ENCODE measurements at places on chromosomes 11 and 22.
A peak's percentile ranks its signal among the peaks of the same experiment; 100 is the strongest.

DNA sequence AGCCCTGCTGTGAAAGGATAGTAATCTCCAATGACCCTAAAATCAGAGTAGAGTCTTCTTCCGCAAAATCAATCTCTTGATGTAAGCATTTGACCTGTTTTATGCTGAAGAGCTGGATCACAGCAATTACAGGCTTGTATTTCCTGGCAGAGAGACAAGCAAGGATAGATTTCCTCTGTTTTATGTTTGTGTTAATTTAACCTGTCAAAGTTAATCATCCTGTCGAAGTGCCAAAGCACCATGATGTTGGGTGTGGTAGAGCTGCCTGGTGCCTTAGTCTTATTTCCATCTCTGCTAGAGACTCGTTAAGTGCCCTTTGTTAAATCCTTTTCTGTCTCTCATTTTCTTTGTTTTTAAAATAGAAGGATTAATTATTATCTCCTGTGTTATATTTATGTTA is 248.1 kb downstream of the CNTN5 start:
- no peak for DNase-seq

DNA sequence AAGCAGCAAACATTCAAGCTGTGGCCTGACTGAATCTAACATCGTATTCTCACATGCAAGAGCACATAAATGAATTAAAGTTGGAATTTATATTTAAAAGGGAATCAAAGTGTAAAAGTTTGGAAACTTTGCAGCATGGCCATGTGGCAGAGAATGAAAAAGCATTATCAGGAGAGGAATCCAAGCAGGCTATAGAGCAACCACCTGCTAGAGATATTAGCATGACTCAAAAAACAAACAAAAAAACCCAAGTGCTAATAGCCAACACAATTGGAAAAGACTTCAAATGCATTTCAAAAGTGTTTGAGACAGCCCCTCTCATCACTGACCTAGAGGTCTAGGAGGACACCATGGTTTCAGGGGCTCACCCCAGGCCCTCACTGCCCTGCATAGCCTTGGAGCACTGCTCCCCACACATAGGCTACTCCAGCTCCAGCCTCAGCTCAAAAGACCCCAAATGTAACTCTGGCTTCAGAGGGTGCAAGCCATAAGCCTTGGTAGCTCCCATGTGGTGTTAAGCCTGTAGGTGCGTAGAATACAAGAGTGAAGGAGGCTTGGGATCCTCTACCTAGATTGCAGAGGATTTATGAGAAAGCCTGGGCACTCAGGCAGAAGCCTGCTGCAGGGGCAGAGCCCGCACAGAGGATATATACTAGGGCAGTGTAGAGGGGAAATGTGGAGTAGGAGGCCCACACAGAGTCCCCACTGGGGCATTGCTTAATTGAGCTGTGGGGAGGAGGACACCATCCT is 1.7 kb upstream of the KRTAP5-7 start:
- no peak for DNase-seq

GRCh38 chr11:83583757-83584366 is 297.7 kb upstream of the CCDC90B start:
- DNase-seq: no peak

GRCh38 chr11:95531116-95531515 is 258.5 kb downstream of the FAM76B start:
- no peak for DNase-seq

- no peak for DNase-seq
Observed at GRCh38 chr22:48084041-48084728, 1321.7 kb downstream of the TBC1D22A start.

- no peak for DNase-seq
Observed at GRCh38 chr11:15672825-15673224, 558.1 kb downstream of the INSC start.

GRCh38 chr22:19522190-19522880 is 1.9 kb downstream of the CLDN5 start:
- no peak for DNase-seq

GRCh38 chr22:45692549-45692948 is 20.9 kb downstream of the ATXN10 start:
- no peak for DNase-seq

- no peak for DNase-seq
Observed at GRCh38 chr22:44025171-44026065, 1.3 kb downstream of the PARVB start.

GRCh38 chr22:46399251-46400024 is 63.9 kb downstream of the TRMU start:
- DNase-seq: no peak

GRCh38 chr11:118699506-118700220 is 20.2 kb upstream of the TREH start:
- no peak for DNase-seq

GRCh38 chr11:62786318-62787004 is 741 bp upstream of the TMEM179B start:
- peak; percentile 64 for DNase-seq

DNA sequence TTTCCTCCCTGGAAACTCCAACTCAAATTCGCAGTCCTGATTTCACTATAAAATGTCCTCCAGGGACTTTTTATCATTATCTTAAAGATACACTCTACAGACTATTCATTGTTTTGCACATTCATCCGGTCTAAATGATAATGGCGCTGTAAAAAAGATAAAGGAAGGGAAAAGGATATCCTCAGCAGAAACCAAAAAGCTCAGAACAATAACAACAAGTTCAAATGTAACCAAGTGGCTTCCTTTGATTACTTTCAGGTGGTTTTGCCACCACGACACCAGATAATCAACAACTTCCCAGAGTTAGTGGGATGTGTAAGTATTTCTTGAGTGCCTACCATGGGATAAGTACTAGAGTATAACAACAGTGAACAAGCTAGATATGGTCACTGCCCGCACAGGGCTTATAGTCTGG is 26.3 kb downstream of the PRCP start:
- DNase-seq: no peak

DNA sequence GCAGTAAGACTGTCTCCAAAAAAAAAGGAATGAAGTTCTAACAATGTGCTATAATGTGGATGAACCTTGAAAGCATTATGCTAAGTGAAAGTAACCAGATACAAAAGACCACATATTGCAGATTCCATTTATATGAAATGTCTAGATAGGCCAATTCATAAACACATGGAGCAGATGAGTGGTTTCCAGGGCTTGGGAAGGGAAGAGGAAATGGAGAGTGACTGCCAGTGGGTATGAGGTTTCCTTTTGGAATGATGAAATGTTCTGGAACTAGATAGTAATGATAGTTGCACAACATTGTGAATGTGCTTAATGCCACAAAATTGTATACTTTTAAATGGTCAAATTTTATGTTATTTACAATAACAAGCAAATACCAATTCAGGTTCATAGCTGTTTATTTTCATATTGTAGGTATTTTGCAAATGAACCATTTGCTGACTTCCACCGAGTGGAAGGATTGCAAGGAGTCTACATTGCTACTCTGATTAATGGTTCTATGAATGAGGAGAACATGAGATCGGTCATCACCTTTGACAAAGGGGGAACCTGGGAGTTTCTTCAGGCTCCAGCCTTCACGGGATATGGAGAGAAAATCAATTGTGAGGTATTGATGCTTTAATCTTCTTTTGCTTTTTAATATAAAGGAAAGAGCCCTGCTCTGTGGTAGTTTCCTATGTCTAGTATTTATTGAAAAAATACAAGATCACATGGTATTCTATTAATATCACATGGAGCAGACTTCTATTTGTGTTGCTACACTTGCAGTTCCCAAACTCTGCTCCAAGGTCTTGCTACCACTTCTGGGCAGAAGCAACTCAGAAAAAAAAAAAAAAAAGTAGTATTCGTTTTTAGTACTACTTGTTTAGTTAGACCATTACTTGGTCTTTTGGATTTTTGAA is 67.7 kb upstream of the SORL1-AS1 start:
- no peak for DNase-seq

GRCh38 chr11:34344768-34345539 is 12.9 kb downstream of the ABTB2 start:
- no peak for DNase-seq

DNA sequence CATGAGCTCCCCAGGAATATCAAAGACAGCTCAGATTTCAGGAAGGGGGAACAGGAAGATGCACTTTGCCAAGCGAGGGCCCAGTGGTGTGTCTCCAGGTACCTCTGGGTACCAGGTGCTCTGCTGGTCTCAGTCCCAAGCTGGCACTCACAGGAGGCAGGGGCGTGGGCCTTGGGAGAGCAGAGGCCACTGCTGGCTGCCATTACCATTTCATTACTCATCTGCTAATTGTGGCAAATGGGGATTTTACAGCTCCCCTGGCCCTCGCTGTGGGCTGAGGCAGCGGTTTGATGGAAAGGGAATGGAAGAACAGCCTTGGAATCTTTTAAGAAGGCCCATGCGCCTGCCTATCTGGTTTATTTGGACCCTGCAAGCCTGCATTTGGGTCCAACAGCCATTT is 192.0 kb upstream of the NAV2 start:
- DNase-seq: no peak

DNA sequence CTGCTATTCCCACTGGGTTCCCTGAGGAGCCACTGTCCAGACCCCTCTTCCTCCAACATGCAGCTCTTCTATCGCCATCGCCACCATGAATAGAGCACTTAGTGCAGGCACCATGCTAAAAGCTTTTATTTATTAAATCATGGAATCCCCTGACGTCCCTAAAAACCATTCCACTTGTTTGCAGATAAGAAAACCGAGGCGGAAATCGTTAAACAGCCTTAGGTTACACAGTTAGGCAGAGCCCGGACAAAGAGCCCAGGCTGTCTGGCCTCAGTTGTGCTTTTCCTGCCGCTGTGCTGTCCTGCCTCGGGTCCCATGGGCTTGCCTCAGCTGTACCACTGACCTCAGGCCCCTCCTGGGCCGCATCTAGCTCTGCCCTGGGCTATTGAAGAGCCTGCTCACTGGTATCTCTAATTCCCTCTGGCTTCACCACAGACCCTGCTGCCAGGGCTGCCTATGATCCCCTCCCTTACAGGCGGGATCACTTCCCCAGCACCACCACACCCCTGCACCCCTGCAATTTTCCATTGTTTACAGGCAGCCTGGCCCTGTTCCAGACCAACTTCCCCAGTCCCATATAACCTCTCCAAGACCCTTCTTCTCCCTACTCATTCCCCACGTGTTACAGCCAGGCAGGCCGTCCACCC is 13.0 kb upstream of the TUB start:
- DNase-seq: no peak

GRCh38 chr11:14193644-14194043 is 165.3 kb downstream of the RRAS2 start:
- no peak for DNase-seq

DNA sequence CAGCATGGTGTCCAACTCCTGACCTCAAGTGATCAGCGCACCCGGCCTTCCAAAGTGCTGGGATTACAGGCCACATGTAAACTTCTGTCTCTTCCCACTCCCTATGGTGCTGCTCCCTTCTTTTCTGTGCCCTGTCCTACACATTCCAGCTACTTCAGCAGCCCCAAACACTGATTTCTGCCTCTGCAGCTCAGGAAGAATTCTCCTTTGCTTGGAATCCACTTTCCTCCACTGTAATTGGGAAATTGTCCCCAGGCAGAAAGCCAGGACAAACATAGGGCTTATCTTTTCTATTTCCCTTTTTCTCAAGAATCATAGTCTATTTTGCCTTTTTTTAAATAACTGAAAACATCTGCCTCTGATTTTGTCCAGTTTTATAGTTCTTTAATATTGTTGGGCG is 21.3 kb upstream of the DRG1 start:
- DNase-seq: no peak

- DNase-seq: no peak
Observed at GRCh38 chr11:122413677-122414076, 241.8 kb upstream of the UBASH3B start.

DNA sequence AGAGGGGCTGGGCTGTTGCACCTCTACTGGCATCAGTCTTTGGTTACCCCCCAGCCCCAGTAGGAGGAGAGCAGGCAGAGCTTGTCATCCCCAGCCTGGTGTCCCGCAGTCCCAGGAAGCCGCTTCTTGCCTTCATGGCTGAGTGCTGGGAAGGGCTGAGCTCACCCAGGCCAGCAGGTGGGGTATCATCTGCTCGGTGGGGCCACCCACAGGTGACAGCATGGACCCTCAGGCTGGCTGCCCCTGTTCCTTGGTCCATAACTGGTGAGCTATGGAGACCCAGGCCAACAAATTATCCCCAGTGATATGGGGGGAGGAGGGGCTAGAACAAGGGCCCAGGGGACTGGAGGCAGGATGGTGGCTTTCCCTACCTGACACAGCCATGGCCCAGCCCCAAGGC is 6.5 kb upstream of the RHOD start:
- DNase-seq: no peak

GRCh38 chr22:22342697-22343580 is 98.4 kb downstream of the VPREB1 start:
- DNase-seq: peak; percentile 22

- DNase-seq: no peak
Observed at GRCh38 chr22:48265000-48265625, 1502.7 kb downstream of the TBC1D22A start.

DNA sequence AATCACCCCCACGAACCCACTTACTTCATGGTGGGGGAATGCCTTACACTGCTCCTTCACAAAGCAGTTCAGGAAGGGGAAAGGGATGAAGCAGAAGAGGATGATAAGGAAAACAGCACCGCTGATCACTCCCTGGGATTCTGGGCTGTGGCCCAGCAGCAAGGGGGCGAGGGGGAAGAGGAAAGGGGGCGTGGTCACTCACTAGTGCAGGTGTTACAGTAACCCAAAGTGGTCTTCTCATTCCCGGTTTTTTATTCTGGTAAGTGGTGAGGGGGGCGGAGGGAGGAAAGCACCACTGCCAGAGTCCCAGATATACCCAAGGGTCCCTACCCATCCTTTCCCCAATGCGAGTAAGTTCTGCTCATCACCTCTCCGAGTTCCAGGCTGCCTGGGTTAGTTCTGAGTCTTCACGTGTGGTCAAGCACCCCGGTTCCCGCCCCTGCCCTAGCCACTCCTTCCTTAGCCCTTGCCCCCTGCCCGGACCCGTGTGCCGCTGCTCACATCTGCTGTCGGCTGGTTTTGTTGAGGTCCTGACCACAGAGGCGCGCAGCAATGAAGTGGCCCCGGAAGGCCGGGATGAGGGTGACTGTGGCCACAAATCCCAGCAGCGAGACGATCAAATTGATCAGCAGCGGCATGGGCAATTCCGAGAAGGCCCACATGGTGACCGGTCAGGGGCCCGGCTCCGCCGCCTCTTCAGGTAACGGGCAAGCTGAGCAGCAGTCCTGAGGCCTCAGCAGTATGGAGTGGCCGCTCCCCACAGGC is 477 bp downstream of the DPAGT1 start:
- no peak for DNase-seq

DNA sequence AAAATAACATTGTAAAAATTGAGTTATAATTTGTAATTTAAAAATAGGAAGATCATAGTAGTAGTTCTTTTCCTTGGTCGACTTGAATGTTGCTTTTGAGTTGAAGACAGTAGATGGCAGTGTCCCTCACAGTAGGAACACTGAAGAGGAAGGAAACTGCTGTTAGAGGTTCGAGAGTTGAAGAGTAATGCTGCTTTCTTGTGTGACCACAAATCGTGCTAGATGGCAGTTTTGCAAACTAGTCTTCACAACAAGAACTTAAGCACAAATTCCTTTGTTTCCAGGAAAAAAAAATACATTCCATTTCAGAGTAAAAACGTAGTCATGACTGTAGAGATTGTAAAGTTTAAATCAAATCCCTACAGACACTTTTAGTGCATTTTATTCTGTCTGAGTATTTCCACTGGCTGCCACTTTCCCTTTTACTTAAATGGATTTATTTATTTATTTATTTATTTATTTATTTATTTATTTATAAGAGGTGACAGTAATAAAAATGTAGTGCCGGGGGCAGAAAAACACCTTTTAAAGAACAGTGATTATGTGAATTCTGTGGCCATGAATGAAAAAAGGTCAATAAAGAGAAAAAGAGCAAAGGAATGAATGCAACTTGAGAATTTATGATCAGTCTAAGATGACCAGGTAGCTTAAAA is 54.6 kb downstream of the SPECC1L start:
- DNase-seq: no peak

- DNase-seq: no peak
Observed at GRCh38 chr11:47215366-47215910, 664 bp downstream of the DDB2 start.

Data from stimulated activated CD4-positive, alpha-beta T cell treated with anti-CD3 and anti-CD28 coated beads, TNF-alpha, amount 100 ng/mL, for 1 hour (primary cell).